Activated T-cell treated with anti-CD3 and anti-CD28 coated beads, Interleukin-2, amount 50 U/mL, for 48 hours (primary cell): ENCODE measurements at places on chromosomes 1 and 21.
A peak's percentile ranks its signal among the peaks of the same experiment; 100 is the strongest.

DNA sequence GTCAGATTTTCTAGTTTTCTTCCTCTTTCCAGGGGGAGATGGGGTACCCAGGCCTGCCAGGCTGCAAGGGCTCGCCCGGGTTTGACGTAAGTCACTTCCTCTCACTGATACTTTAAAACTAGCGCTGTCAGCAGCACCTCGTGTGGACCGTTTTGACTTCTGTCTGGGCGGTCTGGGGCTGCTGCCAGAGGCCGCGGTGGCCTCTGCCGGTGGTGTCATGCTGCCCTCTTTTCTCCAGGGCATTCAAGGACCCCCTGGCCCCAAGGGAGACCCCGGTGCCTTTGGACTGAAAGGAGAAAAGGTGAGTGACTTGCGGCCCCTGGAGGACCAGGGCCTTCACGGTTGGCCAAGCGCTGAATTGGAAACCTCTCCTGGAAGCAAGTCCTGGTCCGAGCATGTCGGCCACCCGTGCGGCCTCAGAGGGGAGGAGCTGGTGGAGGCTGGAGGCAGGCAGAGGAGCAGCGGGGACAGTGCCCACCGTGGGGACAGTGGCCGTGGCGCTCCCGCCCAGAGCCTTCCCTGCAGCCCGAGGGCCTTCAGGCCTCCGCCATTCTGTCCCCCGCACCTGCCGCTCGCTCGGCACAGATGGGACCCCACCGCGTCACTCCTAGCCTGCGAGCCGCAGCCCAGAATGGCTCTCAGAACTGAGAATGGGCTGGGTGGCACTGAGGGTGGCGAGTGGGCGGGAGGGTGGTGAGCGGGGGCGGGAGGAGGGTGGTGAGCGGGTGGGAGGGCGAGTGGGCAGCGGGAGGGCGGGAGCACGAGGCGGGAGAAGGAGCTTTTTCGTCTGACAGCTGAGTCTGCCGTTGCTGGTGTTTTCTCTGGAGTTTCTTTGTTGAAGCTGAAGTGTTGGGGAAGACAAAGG, 9.4 kb downstream of the COL6A1 start:
- DNase-seq, result peak; percentile 6

GRCh38 chr1:185495898-185496297, 178.9 kb upstream of the IVNS1ABP start:
- no peak for DNase-seq

GRCh38 chr21:45865106-45865835, 116.3 kb upstream of the COL6A1 start:
- DNase-seq, result no peak

DNA sequence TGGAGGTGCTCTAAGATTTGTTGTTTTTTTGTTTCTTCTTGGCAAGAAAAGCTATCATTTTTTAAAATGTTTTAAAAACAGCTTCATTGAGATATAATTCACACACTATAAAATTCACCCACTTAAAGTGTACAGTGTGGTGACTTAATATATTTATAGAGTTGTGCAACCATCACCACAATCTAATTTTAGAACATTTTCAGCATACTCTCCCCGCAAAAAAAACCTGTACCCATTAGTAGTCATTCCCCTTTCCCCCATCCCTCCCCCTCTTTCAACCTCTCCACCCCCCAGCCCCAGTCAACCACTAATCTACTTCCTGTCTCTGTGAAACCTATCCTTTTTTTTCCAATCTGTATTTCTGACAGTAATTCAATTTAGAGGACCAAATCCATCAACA, 30.6 kb downstream of the ZC3H11B start:
- no peak for DNase-seq

- DNase-seq, result no peak
These were observed 18.8 kb downstream of the TMCC2 start for GRCh38 chr1:205246351-205247119.

- no peak for DNase-seq
These were observed 78.6 kb downstream of the MAN1C1 start for GRCh38 chr1:25695090-25695770.

GRCh38 chr1:226001963-226002666, 3.0 kb upstream of the SDE2 start:
- DNase-seq, result peak; percentile 59

DNA sequence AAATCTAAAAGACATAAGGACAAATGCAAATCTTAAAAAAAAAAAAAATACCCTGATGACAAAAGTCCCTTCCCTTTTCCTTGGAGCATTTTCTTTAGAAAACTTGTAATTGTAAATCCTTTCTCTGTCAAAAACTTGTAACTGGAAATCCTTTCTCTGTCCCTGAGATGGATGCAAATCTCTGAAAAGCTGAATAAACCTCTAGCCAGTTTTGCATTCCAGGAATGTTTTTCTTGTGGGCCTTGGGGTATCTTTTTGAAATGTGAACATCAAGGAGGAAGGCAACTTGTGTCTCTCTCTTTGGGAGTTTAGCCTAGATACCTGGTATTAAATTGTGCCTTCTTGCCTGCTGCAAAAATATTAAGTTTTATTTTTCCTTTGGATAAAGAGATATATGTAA, 305.3 kb downstream of the KCNT2 start:
- DNase-seq, result no peak
